SJSA1 (cell line): ENCODE measurements at places on chromosomes 12 and 14. TPM values are rescaled to one million over a fixed set of nuclear protein-coding genes. Genes with fewer than 3 reads are reported as not detected.
A peak's percentile ranks its signal among the peaks of the same experiment; 100 is the strongest.

DNA sequence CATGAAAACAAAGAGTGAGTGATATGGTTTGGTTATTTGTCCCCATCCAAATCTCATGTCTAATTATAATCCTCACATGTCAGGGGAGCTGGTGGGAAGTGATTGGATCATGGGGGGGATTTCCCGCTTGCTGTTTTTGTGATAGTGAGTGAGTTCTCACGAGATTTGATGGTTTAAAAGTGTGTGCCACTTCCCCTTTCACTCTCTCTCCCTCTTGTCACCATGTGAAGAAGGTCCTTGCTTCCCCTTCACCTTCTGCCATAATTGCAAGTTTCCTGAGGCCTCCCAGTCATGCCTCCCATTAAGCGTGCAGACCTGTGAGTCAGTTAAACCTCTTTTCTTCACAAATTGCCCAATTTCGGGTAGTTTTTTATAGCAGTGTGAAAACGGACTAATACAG lies 2.1 kb upstream of the ATXN7L3B start:
- DNase-seq: no peak

GRCh38 chr14:64620910-64621309 lies 71.1 kb downstream of the PPP1R36 start:
- DNase-seq: no peak

- peak; percentile 82 for DNase-seq
Measured at GRCh38 chr12:124680863-124681778, 113.7 kb upstream of the NCOR2 start.

DNA sequence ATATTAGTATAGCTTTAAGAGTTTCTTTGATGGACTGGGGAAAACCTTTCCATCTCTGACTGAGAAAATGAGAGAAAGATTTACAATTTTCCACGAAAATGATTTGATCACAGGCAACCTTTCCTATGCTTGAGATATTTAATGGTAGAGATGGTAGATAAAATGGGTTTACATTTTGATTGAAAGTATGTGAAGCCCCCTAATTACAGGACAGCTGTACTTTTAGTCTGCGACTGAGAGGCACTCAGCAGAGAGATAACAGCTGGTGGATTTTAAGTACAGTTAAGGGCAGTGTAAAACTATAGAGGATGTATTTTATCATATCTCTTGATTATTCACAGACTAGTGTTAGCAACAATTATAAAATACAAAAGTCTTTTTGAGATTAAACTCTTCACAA lies 40.7 kb downstream of the C12orf50 start:
- DNase-seq: no peak

- no peak for DNase-seq
Measured at GRCh38 chr12:100967189-100967588, 172.6 kb downstream of the ANO4 start.

DNA sequence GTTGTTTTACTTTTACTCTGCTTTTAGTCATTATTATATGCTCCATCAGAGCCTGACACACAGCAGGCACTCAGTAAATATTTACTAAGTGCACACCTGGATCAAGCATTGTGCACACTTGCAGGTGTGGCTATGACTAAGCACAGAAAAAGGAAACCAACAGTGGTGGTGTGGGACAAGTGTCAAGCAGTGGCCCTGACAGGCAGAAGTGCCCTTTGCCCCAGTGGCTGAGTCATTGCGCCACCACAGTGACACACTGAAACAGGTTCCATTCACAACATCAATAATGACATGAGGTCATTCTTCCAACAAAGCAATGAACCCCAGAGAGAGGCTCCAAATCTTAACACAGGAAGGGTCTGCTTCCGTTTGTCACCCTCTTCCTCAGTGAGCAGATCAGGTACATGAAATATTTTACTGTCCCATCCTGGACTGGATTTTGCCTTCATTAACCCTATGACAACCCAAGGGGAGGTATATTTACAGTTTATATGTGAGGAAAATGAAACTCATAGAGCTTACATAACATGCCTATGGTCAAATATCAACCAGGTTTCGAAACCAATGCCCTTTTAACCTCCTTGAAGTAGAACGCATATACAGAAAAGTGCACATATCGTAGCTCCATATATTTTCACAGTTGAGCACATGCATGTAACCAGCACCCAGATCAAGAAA lies 82.6 kb upstream of the GTF2A1 start:
- no peak for DNase-seq

DNA sequence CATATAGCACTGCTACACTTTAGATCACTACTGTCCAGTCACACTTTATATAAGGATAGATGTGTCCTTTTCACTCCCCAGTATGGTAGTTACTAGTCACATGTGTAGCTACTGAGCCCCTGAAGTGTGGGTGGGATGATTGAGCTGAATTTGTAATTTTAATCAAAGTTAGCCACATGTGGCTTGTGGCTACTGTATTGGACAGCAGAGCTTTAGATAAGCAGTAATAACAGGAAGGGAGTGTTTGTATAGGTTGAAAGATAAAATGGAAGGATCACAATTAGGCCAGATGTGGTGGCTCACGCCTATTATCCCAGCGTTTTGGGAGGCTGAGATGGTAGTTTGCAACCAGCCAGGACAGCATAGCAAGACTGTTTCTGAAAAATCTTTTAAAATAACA lies 23.5 kb downstream of the NAA30 start:
- no peak for DNase-seq

DNA sequence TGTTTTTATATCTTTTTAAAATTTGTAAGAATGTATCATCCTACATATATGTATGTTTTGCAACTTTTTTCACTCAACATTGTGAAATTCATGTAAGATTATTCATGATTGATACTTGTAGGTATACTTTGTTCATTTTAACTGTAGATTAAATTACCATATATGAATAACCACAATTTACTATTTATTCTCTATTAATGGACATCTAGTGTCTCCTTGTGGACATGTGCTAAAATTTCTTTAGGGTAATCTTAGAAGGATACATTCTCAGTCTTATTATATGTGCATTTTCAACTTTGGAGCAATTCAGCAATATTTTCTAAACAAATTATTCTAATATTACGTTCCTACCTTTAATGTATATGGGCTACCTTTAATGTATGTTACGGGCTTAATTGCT lies 192.4 kb downstream of the FUT8 start:
- DNase-seq: no peak

DNA sequence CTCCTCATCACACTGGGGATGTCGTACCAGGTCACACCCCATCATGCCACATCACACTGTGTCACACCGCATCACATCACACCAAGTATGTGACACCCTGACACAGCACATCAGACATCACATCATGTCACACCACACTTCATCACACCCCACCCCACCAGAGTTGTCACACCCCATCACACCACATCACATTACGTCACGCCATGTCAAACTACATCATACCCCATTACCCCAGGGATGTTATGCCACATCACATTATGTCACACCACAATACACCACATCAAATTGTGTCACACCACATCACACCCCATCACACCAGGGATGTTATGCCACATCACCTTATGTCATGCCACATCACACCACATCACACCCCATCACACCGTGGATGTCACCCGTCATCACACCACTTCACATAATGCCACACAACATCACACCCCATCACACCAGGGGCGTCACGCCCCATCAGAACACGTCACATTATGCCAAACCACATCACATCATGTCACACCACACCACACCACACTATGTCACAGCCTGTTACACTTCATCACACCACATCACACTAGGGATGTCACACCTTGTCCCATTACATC lies 133.6 kb downstream of the TMEM121 start:
- DNase-seq: no peak

DNA sequence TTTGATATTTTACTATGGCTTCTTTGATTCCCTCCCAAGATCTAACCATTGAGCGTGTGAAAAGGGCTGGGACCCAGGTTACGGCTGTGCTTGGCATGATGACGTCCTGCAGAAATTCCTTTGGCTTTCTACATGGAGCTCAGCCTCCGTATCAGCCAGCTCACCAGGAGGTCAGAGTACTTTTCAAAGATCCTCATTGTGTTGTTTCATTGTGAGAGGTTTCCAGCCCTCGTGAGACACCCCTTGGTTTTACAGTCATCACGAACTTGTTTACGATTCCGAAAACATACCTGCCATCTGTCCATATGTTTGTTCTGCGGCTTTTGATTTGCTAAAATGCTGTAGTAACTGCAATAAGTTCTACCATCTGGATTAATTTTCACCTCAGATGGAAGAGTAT lies 453.1 kb downstream of the TMEM121 start:
- DNase-seq: no peak

GRCh38 chr14:89658977-89659670 lies 242.1 kb upstream of the FOXN3 start:
- no peak for DNase-seq

- DNase-seq: no peak
Measured at GRCh38 chr12:58095002-58095401, 153.6 kb downstream of the ATP23 start.

GRCh38 chr12:90062799-90063198 lies 354.2 kb upstream of the ATP2B1 start:
- no peak for DNase-seq

DNA sequence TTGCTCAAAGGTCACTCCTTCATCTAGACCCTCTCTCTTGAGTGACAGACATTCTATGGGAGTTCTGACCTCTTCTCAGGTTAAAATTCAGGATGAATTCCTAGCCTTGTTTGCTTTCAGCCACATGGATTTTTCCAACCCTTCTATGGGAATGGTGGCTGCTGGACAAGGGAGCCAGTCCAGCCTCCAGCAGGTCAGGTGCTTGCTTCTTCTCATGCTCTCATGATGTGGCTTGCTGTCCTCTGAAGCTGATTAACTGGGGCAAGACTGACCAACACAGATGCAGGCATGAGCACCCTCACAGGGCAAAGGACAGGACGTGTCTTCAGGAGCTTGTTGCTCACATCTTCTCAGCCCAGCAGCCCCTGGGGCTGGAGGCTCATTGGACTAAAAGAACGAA lies 97.2 kb upstream of the SLC35F4 start:
- no peak for DNase-seq

DNA sequence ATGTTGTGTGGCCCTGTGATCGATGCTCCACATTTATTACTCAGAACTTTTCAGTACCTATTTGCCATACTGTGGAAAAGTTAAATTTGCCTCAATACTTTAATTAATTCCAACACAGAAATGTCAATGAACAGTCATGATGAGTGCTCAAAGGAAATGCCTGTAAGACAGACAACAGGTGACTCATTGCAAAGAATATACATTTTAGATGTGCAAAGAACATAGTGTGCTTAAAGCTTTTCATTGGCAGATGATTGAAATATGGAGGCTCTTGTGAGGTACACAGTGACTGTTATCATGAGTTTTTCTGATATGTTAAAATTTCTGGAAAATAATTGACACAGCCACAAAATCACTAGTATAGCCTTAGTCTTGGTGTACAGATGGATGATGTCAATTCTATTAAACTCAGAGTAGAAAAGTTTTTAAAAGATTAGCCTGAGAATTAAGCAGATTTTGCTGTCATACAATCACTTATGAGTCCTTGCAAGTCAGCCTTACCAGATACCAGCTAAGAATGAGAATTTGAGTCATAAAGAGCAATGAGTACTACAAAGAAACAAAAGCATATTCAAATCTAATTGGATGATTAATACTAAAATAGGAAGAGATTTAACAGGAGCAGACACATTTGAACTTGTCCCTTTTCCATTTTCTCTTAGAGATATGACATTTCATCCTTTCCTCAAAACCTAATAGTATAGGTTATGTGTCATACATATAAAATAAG lies 544.1 kb downstream of the KCNH5 start:
- DNase-seq: no peak

DNA sequence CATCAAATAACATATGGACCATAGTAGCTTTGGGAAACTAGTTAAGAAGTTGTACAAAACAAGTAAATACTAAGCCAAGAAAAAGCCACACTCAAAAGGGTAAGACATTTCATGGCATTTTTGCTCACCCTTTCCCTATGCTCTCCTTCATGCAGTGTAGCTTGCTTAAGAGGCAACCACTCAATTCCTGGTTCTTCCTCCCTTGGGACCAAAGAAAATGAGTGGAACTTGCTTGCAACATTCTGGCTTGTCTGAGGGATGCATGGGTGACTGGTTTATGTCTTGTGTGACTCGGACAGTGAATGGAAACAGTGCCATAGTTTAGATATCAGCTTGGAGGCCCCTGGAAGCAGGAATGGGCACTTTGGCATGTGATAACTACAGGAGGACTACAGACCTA lies 252.0 kb upstream of the ARID2 start:
- no peak for DNase-seq

DNA sequence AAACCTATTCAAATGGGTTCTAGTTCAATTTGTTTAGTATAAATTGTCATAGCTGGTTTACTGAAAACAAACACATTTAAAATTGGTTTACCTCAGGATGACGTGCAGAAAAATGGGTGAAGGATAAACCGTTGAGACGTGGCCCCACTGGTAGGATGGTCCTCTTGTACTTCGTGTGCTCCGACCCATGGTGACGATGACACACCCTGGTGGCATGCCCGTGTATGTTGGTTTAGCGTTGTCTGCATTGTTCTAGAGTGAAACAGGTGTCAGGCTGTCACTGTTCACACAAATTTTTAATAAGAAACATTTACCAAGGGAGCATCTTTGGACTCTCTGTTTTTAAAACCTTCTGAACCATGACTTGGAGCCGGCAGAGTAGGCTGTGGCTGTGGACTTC lies 8.3 kb downstream of the CALM1 start:
- DNase-seq: no peak

GRCh38 chr14:90177539-90178189 lies 78.7 kb upstream of the PSMC1 start:
- DNase-seq: no peak

DNA sequence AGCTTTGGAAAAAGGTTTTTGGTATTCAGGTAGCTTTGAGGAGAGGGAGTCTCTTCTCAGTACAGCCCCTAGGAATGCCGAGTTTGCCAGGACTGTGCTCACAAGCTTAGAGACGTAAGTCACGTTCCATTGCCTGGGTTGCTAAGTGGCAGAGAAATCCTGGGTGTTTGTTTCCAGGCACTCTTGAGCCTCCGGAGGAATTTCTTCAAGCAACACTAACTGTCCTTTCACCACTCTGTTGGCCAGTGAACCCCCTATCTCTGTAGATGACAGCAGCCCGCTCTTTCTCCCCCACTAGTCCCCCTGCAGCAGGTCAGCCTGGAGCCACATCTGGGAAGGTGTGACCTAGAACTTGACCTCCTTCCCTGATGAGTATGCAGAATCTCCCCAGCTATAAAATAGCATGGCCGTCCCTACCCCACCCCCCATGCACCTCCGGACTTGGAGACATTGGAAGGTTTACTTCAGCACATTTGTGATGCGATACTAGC lies 162.7 kb downstream of the ZFP36L1 start:
- DNase-seq: no peak

Gene SPTB
- total RNA-seq: 1.1 and 2.0 TPM in 2 replicates

Gene PTPRO
- total RNA-seq: 0.55 and 0.91 TPM in 2 replicates

Gene RTN1
- total RNA-seq: 0.18 TPM in 1 of 2 replicates, not detected in the other

Gene ASB2
- 14.9 and 22.0 TPM in 2 replicates for total RNA-seq

Gene MMP17
- 3.1 and 3.4 TPM in 2 replicates for total RNA-seq

Gene TUNAR
- total RNA-seq: not detected in 2 replicates

Gene ACRBP
- total RNA-seq: not detected in 2 replicates

Gene GCN1
- total RNA-seq: 41.0 and 47.4 TPM in 2 replicates

Gene KRT81
- 0.13 TPM in 1 of 2 replicates, not detected in the other for total RNA-seq

Gene P3H3
- total RNA-seq: 0.63 TPM in 1 of 2 replicates, not detected in the other

Gene LACRT
- not detected in 2 replicates for total RNA-seq

Gene NPAS3
- total RNA-seq: 0.26 TPM in 1 of 2 replicates, not detected in the other

Gene RFC5
- total RNA-seq: 21.5 and 47.6 TPM in 2 replicates

Gene ULK1
- total RNA-seq: 1.5 and 2.9 TPM in 2 replicates

Gene DBX2
- not detected in 2 replicates for total RNA-seq

Gene ATF7
- total RNA-seq: 8.3 and 33.6 TPM in 2 replicates

Gene TMTC1
- 0.21 TPM in 1 of 2 replicates, not detected in the other for total RNA-seq
